ENCODE measurements at places on chromosomes 2 and 18. TPM values are rescaled to one million over a fixed set of nuclear protein-coding genes. Genes with fewer than 3 reads are reported as not detected.

- DNase-seq: no peak
These were observed 58.7 kb downstream of the SLC40A1 start for GRCh38 chr2:189521699-189522434.

DNA sequence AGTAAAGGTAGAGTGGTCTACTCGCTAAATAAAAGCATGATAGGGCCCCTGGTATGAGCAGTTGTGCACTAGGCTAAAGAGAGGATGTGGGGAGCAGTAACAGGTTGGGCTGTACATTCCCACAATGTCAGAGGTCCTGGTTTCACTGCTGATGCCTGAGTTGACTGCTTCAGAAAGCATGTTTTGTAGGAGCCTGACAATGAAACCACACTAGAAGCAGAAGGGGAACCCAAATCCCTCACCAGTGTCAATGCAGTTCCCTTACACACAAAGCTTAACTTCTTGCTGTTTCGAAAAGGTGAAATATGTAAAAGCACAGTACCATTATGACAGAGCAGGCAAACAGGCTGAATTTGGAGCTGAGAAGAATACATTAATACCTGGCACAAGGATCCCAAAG lies 291.7 kb upstream of the KYNU start:
- DNase-seq: no peak

DNA sequence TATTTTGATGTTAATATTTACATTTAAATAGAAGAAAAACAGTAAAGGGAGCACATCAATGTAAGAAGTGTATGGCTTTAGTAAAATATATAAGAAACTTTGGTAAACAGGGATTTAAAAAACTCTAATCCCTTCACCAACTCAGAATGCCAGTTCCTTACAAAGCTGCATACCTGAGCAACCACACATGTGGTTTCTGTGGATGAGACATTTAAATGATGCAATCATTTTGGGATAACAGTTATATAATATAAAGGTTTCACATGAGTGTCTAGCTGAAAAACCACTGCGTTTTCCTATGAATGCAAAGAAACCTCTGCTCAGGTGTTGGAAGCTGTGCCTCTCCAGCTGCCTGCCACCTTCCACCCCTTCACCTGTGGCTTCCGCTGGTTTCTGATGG lies 209.1 kb upstream of the REV1 start:
- DNase-seq: no peak

DNA sequence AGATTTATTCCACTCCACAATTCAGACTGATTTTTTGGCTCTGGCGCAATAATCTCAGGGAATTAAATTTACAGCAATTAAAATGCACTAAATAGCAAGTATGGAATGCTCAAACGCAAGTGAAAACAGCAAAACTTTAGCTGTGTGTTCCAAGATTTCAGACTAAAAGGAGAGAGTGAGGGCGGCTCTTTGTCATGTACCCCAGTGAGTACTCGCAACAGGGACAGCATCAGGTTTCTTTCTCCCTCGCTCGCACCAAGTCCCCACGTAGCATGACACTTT lies 1.1 kb downstream of the ROCK2 start:
- DNase-seq: peak; percentile 13

DNA sequence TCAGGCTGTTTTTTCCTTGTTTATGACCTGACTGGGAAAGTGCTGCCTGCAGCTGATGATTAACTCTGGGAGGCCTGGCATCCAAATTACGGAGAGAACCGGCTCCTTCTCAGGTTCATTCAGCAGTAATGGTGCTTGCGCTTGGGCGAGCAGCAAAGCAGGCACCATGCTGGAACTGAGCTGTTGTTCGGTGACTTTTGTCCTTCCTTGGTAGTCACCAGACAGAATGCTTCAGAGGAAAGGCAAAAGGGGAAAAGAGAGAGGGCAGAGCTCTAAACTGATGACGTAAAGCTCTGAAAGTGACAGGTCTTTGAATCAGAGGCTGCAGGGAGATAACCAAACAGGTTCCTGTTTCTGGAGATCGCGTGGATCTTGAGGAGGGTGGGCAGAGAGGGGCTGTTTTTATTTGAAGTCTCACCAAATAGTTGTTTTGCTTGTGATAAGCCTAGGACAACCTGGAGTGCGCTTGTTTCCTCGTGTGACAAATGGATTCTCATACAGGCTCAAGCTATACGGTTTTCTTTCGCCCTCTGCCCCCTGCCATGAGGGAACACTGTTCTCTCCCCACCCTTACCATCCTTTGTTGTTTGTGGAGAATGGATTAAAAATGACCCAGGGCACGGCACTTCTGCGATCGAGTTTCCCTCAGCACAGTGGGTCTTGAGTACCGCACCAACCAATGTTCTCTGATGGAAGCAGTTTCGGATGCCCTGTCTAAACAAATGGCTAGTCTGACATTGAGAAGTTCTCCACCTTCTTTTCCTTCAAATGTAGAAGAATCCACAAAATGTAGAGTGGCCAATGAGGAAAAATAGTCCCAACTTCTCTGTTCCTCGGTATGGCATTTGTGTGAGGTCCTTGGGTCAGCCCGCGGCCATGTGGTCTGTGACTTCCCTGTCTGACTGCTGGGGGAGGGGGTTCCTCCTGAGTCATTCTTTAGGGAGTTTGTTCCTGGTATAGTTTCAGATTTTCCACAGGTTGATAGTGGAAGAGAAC lies 1.3 kb downstream of the RASGRP3 start:
- peak; percentile 6 for DNase-seq

- DNase-seq: no peak
These were observed 242.3 kb upstream of the COPS8 start for GRCh38 chr2:236843161-236843968.

RPRM gene
- total RNA-seq: not detected

KYNU gene
- total RNA-seq: 187 TPM

IL36RN gene
- not detected for total RNA-seq

HMSD gene
- not detected for total RNA-seq
